NCI-H1436 treated with DMSO at 0.1 percent for 48 hours (cell line): ENCODE measurements at places on chromosomes 3 and 15.
A peak's percentile ranks its signal among the peaks of the same experiment; 100 is the strongest.

- DNase-seq, result no peak
These were observed 339.6 kb upstream of the ROBO2 start for GRCh38 chr3:76700323-76700722.

DNA sequence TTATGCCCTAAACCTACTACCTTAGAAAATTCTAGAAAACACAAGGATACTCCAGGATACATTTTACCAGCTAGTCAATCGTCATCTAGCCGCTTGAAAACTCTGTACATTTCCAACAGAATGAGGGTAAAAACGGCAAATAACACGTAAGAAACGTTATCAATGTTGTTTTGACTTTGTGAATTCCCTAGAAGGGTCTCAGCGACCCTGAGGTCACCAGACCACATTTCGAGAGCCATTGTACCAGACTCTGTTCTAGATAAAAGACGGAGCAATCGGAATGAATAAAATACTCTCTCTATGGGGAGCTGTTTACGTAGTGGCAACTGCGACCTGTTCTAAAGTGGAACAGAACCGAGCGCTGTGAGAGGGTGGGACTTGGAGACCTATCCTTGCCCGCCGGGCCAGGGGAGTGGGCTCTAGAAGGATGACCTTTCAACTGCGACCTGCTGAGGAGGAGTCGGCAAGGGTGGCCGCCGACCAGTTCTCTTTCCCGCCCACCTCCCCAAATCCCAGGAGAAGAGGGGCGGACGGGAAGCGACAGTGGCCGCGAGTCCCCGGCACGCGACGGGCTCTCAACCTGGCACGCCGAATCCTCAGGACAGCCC is 778 bp upstream of the AP4E1 start:
- DNase-seq, result no peak

DNA sequence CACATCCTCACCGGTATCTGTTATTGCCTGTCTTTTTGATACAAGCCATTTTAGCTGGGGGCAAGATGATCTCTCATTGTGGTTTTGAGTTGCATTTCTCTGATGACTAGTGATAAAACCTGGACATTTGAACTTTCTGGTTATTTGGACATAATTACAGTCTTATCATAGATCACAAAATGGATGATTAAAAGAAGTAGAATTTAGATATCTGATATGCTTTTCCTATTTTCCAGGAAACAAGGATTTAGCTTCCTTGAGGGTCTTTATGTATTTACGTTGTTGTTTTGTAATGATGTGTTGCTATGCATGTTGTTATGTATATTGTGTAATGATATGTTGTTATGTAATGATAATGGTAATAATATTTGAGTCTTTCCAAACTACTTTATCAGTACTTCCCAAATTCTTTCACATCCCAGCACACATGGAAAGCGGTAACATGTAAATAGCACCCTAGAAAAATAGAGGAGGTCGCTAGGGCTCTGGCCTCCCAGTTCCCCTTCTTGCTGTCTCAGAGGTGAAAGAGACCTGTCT is 53.8 kb downstream of the GJD2 start:
- no peak for DNase-seq

- DNase-seq, result peak; percentile 81
These were observed 365.6 kb downstream of the SV2B start for GRCh38 chr15:91465696-91466095.

GRCh38 chr15:36877796-36878683 is 222.3 kb downstream of the MEIS2 start:
- DNase-seq, result no peak

- DNase-seq, result no peak
These were observed 137.9 kb upstream of the LRIG1 start for GRCh38 chr3:66638717-66639116.

GRCh38 chr3:193711964-193712598 is 119.1 kb downstream of the OPA1 start:
- no peak for DNase-seq
